ENCODE measurements at places on chromosomes 5 and 9.
A peak's percentile ranks its signal among the peaks of the same experiment; 100 is the strongest.

- no peak for DNase-seq
These were observed 201.1 kb upstream of the GLRA1 start for GRCh38 chr5:152125661-152126205.

DNA sequence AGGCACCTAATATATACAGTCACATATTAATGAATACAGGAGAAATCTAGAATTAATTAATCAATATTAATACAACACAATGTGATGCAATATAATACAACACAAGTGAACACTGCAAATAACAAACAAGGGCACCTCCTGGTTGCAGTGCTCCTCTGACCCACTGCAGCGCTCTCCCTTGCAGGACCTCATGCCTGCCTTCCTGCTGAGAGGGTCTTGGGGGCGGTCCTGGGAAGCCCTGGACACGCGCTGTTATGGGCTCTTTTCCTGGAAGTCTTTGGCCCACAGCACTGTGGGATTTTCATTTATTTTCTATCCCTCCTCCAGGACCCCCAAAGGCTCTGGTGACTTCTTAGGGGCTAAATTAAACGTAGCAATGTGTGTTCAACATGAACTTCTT is 485.8 kb downstream of the IRX1 start:
- DNase-seq = no peak

DNA sequence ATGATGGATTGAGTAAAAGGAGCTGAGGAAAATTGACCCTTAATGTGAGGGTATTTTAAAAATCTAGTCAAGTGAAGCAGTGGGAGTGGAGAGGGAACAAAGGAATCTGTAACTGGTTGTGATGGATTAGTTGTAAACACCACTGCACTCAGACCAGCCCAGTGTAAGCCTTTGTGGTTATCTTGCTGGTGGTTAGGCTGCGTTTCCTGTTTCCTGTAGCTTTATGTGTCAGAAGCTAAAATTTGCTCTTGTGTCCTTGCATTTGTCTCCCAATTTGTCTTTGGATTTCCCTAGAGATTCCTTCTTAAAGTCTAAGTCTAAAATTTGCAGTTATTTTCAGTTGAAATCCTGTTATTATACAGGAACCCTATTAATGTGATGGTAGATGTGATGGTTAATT is 6.3 kb downstream of the IFNA21 start:
- no peak for DNase-seq

- DNase-seq = no peak
These were observed 3.2 kb downstream of the SNX30 start for GRCh38 chr9:112753725-112754124.

- DNase-seq = no peak
These were observed 362.8 kb downstream of the MRPS30 start for GRCh38 chr5:45171563-45171962.

DNA sequence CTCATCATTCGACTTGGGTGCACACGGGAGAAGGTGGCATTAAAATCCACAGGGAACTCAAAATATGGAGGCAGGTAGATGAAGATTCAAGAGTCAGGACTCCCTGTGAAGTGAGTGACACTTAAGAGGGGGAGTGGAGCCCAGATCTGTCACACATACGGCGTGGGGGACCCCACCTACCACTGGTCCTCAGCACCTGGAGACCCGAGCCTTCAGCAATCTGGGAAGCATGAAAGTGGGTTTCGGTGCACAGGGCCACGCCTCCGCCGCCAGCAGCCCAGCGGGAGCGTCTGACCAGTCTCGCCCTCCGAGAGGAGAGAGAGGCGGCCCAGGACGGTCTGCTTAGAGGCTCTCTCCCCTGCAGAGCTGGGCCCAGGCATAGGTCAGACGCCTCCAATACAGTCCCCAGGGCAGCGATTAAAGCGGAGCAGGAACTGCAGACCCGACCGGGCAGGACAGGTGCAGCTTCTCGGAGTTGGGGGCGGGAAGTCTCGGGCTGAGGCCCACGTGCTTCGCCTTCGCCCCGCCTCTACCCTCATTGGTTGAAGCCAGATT is 639 bp upstream of the SLC2A8 start:
- DNase-seq = no peak

- peak; percentile 44 for DNase-seq
These were observed 142.3 kb downstream of the SMARCA2 start for GRCh38 chr9:2157277-2158110.

DNA sequence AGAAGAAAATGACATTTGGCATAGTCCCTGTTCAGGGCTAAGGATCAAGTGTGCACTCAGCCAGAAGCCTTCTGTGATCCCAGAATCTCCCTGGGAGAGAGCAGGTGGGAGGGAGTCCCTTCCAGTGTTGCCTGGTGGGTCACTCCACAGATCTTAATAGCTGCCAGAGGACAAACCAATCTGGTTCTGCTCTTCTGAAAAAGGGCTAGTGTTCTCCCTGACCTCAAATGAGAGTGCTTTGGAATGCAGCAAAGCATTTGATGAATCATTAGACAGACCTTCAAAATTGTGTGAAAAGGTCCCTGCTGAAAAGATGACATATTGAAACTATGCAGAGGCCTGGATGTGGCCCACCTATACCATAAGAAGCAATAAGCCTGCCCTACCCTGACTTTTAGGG is 339.7 kb downstream of the TMEM232 start:
- no peak for DNase-seq

- DNase-seq = no peak
These were observed 179.0 kb upstream of the TNC start for GRCh38 chr9:115296831-115297565.

- DNase-seq = no peak
These were observed 139.6 kb downstream of the CMYA5 start for GRCh38 chr5:79829260-79829659.

DNA sequence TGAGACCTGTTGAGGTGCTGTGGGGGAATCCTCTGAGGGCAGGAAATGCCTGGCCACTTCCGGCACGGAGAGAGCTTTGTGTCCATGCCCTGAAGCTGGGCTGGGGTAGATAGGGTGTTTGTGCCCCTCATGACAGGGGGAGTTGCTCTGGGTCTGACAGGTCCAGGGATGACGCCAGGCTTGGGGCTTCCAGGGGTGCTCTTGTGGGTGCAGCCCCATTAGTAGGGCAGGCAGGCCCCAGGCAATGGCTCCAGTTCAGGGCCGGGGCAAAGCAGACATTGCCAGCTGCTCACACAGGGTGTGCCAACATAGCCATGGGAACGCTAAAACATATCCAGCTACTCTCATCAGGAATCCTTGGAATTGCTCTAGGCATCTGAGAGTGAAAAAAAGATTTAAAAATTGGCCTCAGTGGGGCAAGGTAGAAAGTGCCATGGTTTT is 21.1 kb downstream of the PITX1 start:
- DNase-seq = no peak

DNA sequence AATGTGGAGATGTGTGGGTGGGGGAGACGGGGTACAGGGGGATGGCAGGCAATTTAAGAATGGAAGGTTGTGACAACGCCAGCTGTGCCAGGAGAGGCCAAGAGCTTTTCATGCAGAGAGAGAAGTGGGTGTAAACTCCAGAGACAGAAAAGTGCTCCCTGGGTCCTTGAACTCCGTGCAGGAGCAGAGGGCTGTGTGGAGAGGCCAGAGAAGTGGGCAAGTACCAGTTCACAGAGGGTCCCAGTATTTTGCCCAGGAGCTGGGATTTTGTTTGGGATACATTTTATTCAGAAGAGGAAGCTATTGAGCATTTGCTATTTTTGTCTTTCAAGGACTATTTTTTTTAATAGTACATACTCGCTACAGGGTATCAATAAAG is 19.5 kb upstream of the TCERG1 start:
- no peak for DNase-seq

DNA sequence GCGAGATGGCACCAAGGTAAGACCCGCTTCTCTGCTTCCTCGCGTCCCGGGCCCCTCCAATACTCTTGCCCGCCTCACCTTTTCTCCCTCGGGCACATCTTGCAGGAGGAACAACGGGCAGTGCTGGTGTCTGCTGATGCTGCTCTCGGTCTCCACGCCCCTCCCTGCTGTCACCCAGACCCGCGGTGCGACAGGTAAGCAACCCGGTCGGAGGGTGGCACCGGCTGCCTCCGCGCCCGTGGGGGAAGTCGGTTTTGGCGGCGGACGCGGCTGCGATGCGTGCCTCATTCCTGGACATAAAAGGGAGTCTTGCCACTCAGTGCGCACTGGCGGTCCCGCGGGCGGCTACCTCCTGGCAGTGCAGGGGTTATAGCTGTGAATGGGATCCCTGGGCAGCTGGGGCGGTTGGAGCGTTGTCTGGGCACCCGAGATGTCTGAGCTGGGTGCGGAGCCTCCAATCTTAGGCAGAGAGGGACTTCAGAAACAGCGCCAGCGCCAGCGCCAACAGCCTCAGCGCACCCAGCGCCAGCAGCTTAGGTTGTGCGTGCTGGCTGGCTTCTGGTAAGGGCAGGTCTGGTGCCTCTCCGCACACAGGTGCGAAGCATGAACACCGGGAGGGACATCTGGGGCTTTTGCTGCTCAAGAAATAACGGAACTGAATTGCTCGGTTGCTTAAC is 488 bp downstream of the COL15A1 start:
- DNase-seq = no peak

DNA sequence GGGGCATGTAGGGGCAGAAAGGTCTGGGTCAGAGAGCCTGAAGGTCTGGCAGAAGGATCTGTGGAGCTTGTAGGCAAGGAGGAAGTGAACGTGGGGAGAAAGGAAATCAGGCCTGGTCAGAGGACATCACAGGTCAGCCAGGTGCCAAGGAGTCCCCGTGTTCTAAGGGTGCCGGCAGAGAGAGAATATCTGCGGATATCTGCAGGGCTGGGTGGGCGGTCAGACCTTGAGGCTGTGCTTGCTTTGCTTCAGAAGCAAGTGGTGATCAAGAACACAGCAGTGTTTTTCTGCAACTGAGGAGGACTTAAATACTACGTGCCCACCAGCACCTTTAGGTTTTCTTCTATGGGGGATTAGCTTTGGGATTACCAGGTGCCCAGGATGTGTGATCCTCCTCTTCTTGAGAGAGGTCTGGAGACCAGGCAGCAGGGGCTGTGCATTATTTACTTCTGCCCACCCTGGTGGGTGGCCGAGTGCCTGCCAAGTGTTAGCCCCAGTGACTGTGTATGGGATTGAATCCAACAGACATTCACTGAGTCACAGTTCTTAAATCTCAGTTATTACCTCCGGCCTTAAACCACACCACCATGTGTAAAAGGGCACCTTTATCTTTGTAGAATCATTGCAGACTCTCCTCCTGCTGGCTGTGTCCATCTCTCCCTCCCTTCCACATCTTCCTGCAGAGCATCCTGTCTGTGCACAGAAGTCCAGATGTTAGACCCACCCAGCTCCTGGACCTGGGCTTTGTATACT is 12.5 kb upstream of the SHB start:
- DNase-seq = no peak

DNA sequence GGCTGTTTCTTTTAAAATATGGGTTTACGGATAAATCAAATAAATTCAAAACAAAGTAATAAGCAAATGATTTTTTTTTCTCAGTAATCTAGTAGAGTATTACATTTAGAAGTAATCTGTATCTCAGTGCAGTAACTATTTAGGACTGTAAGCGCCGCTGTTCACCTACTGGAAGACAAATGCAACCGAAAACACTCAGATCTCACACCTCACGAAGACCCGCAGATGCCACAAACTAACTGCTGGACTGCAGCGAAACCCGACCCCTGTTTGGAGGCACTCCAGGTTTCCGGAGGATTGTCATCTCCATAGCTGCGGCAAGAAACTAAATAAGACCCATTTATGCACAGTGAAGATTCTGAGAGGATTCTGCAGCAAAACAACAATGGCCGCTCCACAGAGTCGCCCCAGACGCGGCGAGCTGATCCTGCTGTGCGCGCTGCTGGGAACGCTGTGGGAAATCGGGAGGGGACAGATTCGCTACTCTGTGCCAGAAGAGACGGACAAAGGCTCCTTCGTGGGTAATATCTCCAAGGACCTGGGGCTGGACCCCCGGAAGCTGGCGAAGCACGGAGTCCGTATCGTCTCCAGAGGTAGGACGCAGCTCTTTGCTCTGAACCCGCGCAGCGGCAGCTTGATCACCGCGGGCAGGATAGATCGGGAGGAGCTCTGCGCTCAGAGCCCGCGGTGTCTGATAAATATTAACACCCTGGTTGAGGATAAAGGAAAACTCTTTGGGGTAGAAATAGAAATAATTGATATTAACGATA is at the start of gene PCDHGA8:
TSS of gene PCDHGA8 (plus strand) at position 205 of the 770 bp plus-strand sequence. CDS start at position 386, 181 bp downstream.
- DNase-seq = no peak

DNA sequence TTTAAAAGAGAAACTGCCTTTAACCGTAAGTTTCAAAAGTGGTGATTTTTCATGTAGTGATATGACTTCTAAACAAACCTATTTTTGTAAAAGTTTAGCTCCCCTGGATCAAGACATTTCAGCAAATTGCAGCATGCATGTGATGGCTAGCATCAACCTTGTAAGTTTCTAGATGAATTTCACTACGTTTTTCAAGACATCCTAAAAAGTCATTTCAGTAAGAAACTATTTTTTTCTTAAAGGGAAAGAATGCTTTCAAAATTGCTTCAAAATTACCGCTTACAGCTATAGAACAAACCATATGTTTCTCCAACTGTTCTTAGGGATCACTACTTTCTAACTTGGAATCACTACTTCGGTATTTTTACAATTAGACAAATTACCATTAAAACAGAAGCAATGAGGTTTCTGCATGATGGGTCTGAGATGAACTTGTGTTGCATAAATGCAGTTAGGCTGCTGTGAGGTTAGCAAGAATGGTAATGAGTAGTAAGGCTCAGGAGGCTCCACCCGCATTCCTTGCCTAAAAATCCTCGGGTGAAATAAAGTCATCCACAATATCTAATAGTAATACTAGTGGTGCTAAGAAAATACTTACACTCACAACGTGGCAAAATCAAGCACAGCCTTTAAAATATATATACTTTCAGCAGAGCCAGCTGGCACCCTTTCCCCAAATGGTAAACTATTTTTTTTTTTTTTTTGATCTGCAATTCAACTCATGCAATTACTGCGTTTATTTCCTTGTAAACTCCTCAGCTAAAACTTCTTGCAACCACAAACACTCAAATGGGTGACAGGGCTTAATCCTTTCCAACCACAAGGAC is 53.8 kb downstream of the CDC14B start:
- no peak for DNase-seq

GRCh38 chr5:97181856-97182545 is 1.0 kb downstream of the RIOK2 start:
- no peak for DNase-seq

DNA sequence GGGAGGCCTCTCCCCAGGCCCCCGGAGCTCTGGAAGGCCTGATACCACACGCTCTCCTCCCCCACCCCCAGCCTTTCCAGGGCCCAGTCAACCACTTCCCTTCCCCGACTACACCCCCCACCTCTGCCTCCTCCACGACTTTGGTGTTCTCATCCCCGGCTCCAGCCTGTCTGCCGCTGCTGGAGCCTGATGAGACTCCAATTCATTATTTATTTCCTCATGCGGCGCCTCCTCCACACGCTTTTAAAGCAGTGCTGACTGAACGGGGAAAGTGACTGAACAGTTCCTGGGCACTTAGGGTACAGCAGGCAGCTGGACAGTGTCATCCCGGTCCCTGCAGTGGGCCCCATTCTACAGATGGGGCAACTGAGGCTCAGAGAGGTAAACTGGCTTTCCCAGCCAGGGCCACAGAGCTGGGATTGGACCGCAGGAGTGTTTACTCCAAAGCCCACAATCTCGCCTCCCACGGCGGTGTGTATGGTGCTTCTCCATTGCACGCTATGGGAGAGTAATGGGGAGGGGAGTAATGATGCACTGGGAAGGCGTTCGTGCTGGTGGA is 15.9 kb upstream of the RPL26L1 start:
- DNase-seq = no peak
